Adipocyte (in vitro differentiated cells): ENCODE measurements at places on chromosomes 12 and 14.

DNA sequence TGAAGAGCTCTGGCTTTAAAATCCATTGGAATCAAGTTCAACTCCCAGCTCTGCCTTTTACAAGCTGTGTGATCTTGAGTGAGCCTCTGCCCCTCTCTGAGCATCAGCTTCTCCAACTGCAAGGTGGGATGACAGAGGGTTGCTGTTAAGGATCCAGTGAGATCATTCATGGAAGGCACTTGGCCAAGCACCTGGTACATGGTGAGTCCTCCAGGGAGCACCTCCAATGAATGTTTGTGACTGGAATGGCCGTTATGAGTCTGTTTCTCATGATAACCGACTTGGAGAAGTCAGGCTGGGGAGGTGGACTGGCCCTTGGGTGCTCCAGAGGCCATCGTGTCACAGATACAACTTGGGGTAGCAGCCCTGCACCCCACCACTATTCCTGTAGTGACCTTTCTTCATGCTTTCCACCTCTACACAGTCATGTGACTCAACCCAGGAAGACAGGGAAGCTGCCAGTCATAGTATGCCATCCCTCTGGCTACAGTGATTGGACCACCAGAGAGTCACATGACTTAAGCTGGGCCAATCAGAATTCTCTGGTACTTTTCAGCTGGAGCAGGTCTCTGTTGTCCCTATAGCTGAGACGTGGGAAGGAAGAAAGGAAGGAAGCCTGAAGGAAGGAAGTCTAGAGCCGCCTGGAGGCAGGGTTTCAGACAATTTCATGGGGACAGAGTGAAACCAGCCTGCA lies 146.5 kb upstream of the MYL2 start:
- no peak for DNase-seq

GRCh38 chr12:3366451-3367110 lies 124.4 kb upstream of the PRMT8 start:
- no peak for DNase-seq

GRCh38 chr12:114852976-114853529 lies 169.1 kb upstream of the TBX3 start:
- DNase-seq = no peak

GRCh38 chr14:57735276-57735675 lies 130.6 kb downstream of the SLC35F4 start:
- DNase-seq = no peak

- no peak for DNase-seq
Measured at GRCh38 chr12:120025640-120026039, 36.6 kb downstream of the BICDL1 start.

GRCh38 chr12:56601503-56601902 lies 28.6 kb downstream of the BAZ2A start:
- DNase-seq = no peak

DNA sequence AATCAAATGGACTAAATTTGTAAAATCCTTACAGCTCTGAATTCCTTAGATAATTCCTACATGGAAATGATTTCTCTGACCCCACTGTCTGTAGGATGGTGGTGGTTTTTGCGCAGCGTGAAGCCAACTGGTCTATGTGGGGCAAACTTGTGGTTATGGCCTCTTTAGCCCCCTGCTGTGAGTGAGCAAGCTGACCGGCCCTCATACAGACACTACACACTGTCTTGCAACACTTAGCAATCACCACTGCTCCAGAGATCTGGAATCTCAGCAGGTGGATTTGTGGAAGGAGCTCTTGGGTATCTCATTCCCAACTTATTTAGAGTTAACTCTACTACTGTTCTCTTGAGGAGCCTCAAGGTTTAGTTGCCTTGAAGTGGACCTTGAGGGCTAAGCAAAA lies 70.2 kb downstream of the SCN8A start:
- DNase-seq = no peak

DNA sequence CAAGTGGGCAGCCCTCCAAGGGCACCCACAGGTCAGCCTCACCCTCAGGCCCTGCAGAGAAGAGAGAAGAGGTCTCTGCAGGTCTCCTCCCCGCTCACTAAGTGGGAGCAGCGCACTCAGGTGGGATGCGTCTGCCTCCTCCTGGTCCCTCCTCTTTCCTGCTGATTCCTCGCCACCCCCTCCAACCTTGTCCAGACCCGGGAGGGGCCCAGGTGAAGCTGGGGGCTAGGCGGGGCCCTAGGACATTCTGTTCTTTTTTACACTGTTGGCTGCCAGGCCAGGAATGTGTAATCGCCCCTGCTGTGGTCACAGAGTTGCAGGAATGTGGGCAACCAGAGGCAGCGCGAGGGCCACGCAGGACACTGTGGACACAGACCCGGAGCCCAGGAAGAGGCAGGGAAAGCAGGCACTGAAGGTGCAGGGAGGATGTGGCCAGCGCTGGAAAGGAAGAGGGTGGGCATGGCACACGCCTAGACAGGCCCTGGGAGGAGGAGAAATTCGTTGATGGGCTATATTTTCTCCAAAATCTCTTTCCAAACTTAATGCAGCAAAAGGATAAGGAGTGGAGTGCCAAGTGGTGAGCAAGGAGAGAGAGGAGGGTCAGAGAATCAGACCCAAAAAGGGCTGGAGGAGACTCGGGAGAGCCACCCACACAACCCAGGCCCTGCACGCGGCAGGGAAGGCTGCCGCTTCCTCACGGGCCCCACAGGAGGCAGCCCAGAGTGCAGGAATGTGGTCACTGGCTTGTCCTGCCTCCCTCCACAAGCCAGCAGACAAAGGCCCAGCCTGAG lies 911 bp upstream of the SCNN1A start:
- peak; percentile 71 for DNase-seq

DNA sequence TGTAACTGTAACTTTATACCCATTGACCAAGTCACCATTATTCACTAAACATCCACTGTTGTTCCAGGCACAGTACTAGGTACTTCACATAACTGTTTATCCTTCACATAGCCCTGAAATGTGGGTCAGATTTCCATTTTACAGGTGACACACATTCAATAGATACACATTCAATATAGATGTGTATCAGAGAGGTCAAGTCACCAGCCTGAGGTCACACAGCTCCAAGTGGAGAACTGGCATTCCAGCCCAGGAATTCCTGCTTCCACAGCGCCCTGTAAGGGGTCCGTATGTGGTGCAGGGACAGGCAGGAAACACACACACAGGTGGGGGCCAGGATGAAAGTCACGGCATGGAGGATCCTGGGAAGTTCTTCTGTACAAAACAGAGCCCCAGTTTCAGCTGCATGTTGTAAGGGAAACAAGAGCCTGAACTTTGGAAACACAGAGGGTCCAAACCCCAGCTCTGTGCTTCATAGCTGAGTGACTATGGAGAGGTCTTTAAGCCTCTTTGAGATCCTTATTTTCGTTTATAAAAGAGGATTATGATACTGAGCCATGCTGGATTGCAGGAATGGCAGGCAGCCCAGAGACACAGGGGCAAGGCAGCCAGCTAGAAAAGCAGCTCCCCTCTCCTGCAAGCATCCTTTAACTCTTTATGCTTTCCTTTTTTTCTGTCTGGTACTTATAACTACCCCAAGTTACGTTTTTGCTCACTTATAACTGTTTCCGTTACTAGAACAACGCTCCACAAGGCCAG lies 50.3 kb upstream of the DICER1 start:
- peak; percentile 9 for DNase-seq

GRCh38 chr12:109927622-109928021 lies 27.5 kb downstream of the TCHP start:
- peak; percentile 61 for DNase-seq

GRCh38 chr12:116313194-116313927 lies 35.9 kb upstream of the MED13L start:
- no peak for DNase-seq

GRCh38 chr12:31685801-31686200 lies 26.3 kb downstream of the ETFBKMT start:
- DNase-seq = no peak

DNA sequence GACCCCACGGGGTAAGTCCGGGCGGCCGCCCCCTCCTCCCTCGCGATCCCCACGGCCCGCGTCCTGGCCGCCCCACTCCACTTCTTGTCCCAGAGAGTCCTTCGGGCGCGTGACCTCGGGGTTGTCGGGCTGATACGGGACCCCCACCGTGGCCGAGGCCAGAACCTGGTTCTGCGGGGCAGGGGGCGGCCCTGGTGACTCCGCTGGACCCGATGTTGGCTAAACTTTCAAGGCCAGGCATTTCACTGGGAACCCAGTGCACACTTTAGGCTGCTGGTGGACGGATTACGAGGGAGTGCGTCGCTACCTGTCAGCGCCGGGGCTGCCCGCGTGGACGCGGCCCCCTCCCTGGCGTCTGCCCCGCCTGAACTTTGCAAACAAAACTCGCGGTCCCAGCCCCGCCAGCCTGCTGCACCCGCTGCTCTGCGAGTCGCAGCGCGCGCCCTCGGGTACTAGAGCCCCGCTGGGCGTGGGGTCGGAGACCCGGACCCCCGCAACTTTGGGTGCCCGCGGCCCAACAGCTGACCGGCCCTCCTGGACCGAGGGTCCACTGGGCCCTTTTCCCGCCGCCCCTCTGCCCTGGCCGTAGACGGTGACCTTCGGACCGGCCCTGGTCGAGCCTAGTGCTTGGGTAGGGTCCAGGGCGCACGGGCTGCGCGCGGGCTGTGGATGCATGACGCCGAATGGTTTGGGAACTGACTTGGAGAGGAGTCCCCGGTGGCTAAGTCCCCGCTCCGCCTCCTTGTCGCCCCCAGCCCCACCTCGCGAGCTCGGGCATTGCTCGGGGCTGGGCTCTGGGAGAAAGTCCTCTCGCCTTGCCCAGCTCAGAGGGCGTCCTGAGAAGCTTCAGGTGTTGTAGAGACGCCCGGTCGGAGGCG lies 624 bp downstream of the RIN3 start:
- DNase-seq = peak; percentile 47

GRCh38 chr12:93813972-93814821 lies 137.0 kb downstream of the CRADD start:
- DNase-seq = peak; percentile 35

GRCh38 chr12:117013726-117014125 lies 85.5 kb downstream of the TESC start:
- no peak for DNase-seq

- DNase-seq = no peak
Measured at GRCh38 chr12:66139328-66139727, 8.8 kb upstream of the LLPH start.

- no peak for DNase-seq
Measured at GRCh38 chr14:101844219-101844618, 82.7 kb downstream of the PPP2R5C start.

- no peak for DNase-seq
Measured at GRCh38 chr12:82841487-82841904, 154.8 kb downstream of the TMTC2 start.

DNA sequence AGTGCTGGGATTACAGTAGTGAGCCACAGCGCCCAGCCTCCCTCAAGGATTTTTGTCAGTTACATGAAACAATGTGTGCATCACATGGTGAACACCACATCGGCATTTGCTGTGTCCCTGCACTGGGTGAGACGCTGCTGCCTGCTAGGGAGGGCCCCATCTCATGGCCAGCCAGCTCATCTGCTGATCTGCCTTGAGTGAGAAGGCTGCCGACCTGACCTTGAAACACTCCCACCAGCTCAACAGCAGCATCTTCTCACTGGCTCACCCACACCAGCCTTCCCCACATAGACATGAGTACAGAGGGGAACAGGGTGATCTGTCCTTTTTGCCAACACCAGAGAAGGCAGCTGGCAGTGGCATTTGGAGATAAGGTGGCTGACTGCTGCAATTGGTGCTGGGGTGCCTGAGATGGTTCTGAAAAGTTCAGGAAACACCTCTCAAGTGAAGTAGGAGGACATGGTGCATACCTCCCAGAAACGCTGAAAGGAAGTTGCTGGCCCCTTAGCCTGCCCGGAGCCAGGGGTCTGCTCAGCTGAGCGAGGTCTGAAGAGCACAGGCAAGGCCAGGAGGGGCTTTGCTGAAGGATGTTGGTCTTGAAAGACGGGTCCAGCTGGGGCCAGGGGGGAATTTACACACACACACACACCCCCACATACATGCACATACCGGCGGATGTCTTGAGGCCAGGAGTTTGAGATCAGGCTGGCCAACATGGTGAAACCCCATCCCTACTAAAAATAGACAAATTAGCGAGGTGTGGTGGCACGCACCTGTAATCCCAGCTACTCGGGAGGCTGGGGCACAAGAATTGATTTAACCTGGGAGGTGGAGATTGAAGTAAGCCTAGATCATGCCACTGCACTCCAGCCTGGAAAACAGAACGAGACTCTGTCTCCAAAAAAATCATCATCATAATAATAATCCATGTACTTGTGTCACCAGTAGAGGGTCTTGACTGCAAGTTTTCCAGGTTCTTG lies 14.3 kb upstream of the PPP1R13B start:
- DNase-seq = no peak

- DNase-seq = no peak
Measured at GRCh38 chr14:100910888-100911664, 7.6 kb upstream of the RTL1 start.

DNA sequence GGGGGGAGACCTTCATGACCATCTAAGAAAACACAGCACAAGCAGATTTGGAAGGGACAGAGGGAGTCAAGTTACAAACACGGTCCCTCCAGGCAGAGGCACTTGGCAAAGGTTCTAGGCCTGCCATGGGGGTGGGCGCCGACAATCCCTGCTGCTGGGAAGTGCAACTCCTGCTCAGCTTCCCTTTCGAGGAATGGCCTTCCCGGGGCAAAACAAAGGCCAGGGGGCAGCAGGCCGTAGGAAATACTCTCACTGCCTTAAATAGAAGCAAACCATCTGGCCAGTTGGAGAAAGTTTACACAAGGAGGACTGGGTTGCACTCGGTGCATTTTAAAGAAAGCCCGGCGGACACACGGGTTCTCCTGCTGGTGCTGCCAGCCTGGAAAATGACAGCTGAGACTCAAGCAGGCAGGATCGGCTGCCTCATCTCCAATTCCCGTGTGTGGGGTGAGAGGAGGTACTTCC lies 65.8 kb downstream of the ITPK1 start:
- DNase-seq = no peak

DNA sequence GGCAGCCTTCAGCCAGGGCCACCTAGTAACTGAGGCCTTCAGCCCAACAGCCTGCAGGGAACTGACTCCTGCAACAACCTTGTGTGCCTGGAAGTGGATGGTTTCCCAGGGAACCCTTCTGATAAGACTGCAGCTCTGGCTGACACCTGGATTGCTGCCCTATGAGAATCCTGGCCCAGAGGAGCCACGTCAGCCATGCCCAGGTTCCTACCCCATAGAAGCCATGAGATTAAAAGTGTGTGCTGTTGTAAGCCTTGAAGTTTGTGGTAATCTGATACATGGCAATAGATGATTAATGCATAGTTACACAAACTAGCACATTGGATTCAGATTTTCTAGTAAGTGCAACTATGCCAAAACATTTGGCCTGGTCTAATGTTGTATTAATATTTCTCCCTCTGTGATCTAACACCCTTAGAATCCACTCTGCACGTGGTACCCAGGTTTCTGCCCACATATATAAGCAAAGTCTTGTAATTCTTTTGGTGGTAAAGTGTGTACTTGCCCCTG lies 64.8 kb upstream of the BEGAIN start:
- DNase-seq = peak; percentile 46
